ENCODE measurements at places on chromosomes 5 and 9.

- DNase-seq, result no peak
These were observed 7.3 kb upstream of the RPS6 start for GRCh38 chr9:19387317-19387716.

DNA sequence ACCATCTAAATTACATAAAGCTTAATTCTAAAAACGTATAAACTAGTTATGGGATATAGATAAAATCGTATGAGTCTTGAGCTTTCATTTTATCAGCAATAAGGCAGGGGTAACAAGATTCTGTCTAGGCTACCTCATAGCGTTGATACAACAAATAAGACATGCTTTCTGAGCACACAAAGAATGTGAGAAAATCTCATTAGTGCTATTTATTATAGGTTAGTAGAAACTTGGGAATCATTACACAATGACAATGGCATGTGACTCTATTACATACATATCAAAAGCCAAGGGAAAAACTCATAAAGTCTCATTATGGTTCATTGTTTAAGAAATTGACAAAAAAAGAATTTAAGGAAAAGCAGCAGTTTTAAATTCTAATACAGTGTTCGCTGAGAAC lies 448.6 kb downstream of the PLK2 start:
- DNase-seq, result no peak

- no peak for DNase-seq
These were observed 101.5 kb downstream of the SPATA31D1 start for GRCh38 chr9:82090046-82090445.

DNA sequence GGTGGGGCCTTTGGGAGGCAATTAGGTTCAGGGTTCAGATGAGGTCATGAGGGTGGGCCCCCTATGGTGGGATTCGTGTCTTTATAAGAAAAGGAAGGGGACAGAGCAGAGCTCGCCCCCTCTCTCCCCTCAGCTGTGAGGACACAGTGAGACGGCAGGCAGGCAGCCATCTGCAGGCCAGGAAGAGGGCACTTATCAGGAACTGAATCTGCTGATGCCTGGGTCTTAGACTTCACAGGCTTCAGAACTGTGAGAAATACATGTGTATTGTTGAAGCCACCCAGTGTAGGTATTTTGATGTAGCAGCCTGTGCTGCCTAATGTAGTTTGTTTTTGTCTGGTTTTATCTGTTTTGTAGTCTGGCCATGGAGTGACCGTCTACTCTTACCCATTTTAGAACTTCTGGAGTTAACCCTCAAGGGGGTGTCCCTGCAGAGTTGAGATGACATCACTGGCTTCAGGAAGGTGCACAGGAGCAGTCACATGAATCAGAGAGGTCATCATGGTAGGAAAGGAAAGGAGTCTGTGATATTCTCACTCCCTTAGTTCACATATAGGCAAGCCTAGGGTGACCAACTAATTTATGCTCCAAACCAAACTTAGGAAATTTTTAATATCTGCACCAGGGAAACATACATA lies 71.0 kb downstream of the LRRC70 start:
- DNase-seq, result no peak

DNA sequence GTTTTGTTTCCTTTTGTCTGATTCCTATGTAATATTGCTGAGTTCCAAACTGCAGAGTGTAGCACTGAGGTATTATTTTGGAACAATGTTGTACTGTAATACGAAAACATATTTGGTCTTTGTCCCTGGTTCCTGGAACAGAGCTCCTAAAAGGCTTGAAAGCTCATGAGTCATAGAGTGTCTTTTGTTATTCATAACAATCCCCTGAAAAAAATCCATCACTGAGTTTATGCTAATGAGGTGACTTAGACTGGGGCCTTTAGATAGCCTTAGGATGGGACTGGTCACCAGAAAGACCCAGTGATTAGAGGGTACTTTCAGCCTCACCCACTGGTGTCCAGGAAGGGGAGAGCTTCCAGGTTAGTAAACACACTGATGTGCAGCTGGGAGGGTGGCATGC lies 132.7 kb upstream of the POU5F2 start:
- no peak for DNase-seq
